Activated CD4-positive, alpha-beta T cell treated with anti-CD3 and anti-CD28 coated beads, Interleukin-2, amount 50 U/mL, for 24 hours (primary cell): ENCODE measurements at places on chromosomes 2 and 18.
A peak's percentile ranks its signal among the peaks of the same experiment; 100 is the strongest.

DNA sequence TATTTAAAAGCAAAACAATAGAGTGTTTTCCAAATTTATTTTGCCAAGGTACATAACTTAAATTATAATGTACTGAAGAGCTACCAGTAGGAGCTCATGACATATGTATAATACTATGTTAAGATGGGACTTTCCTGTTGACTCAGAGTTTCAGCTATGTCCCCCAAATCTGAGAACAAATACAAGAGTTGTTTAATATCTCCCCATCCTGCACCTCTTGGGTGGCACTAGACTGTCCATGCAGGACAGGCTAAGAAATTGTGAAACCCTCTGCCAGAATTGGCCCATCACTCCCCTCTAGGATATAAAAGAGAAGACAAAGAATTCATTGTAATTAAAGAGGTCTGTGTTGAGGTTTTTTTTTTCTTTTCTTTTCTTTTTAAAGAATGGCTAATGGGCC, 21.7 kb upstream of the CTAGE1 start:
- DNase-seq, result no peak

- no peak for DNase-seq
Observed at GRCh38 chr2:124967325-124967724, 942.2 kb downstream of the CNTNAP5 start.

DNA sequence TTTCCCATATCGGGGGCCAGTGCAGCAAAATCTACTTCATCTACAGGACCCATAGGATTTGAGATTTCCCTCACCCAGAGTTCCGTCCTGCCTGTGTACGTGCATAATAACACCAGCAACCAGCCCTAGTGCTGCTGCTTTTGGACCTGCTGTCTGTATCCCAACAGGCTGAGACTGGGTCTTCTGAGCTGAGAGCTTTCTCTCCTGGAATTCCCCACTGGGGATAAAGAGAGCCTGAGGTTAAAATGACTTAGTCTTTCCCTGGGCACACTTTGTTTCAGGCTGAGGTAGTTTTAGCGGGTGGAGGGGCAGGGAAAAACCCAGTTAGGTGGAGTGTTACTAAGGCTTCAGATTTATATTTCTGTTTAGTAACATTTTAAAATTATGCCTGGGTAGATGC, 62.5 kb downstream of the SERTAD2 start:
- DNase-seq, result no peak

- no peak for DNase-seq
Observed at GRCh38 chr2:128750328-128751165, 431.9 kb upstream of the HS6ST1 start.

GRCh38 chr2:109098251-109098920, 30.6 kb upstream of the SH3RF3 start:
- DNase-seq, result no peak

DNA sequence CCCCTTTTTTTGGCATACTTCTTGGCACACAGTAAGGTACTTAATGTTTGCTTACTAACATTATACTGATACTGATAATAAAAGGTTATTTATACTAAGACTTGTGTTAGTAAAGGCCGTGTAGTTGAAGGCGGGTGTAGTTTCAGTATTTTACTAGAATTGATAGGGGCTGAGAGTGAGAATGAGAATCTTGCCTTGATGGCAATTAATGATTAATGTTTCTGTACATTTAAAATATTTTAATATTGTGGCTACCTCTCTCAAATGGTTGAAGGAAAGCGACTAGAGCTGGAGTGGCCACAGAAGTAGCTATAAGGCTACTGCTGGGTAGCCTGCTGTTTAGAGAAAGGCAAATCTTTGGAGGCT, 29.3 kb downstream of the PELI1 start:
- no peak for DNase-seq

GRCh38 chr2:57408587-57408986, 638.0 kb upstream of the VRK2 start:
- DNase-seq, result no peak

GRCh38 chr2:134002391-134002790, 251.5 kb upstream of the MGAT5 start:
- no peak for DNase-seq

DNA sequence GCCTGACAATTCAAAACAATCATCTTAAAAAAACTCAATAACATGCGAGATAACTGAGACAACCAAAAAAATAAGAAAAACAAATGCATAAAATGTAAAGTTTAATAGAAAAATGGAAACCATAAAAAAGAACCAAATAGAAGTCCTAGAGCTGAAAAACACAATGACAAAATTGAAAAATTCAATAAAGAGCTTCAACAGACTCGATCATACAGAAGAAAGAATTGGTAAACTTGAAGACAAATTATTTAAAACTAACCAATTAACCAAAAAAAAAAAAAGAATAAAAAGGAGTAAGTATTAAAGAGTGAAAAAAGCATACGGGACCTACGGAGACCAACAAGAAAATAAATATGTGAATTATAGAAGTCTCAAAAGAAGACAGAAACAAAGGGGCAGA, 37.7 kb downstream of the GPC1 start:
- DNase-seq, result no peak

- DNase-seq, result no peak
Observed at GRCh38 chr2:146003337-146003736, 1483.4 kb upstream of the ZEB2 start.

DNA sequence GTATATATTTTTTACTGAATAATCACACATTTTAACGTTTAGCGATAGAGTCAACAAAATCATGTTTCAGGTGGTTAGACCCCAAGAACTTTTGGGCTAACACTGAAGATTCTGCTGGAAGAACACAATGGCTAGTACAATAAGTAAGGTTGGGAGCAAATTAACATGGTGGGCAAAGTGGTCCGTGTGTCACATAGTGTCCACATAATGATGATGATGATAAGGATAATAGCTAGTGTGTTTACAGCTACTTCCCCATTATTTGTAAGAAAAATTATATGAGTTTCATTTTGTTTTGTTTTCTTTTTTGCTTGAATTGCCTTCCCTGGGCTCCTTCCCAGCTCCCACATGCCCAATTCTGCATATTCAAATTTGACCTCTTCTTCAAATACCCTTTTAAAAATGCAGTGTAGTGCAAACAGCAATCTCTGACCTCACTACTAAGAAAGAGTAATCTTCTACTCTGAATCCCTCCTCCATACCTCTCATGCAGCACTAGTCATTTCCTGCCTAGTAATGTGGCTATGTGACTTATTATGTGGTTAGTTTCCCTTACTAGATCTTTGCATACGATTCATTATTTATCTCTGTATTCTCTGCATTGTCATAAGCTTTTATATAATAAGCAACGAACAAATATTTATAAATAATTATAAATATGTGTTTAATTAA, 16.9 kb upstream of the VPS54 start:
- DNase-seq, result peak; percentile 35

GRCh38 chr2:218429911-218430692, 11.2 kb downstream of the VIL1 start:
- DNase-seq, result no peak

DNA sequence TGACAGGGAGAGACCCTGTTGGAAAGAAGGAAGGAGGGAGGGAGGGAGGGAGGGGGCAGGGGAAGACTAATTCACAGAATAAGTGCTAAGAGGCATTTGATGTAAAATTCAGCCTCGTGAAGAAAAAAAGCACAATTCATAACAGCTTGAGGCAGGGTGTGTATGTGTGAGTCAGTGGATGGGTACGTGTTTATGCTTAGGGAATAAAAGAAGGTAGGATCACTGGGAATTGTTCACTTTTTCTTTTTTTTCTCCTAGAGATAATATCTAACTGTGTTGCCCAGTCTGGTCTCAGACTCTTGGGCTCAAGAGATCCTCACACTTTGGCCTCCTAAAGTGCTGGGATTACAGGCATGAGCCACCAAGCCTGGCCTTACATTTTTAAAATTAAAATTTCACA, 39.2 kb downstream of the WDR33 start:
- DNase-seq, result no peak

- no peak for DNase-seq
Observed at GRCh38 chr2:128108166-128108565, 17.2 kb downstream of the UGGT1 start.

DNA sequence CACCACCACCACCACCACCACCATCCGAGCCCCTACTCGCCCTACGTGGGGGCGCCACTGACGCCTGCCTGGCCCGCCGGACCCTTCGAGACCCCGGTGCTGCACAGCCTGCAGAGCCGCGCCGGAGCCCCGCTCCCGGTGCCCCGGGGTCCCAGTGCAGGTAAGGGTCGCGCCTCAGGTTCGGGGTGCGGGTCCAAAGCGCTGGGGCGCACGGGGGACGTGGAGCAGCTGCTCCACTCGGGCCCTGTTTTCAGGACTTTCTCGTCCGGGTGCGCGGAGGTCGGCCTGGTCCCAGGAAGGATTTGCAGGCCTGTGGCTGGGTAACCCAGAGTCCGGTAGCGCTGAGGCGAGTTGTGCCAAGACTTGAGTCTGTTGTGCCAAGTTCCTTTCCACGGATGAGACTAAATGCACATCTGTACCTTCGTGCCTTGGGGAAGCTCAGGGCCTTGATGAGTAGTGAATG, 2.8 kb downstream of the GATA6 start:
- DNase-seq, result no peak
